ENCODE measurements at places on chromosomes 4 and X. TPM values are rescaled to one million over a fixed set of nuclear protein-coding genes. Genes with fewer than 3 reads are reported as not detected.

The DCAF4L1 gene
- total RNA-seq = 0.08 TPM

The ZCCHC12 gene
- total RNA-seq = not detected

The ADAMTS3 gene
- 0.32 TPM for total RNA-seq

The TECRL gene
- not detected for total RNA-seq

The HPGDS gene
- not detected for total RNA-seq

The ATP8A1 gene
- total RNA-seq = 2.6 TPM

The KLKB1 gene
- 0.08 TPM for total RNA-seq

The GLA gene
- 16.9 TPM for total RNA-seq

The NEUROG2 gene
- not detected for total RNA-seq

The MRPS18C gene
- total RNA-seq = 51.4 TPM

The UGT2A1 gene
- total RNA-seq = not detected

The LINC00632 gene
- 3.1 TPM for total RNA-seq

The SPACA5 gene
- not detected for total RNA-seq

The LUZP4 gene
- total RNA-seq = not detected

GRCh38 chr4:174069848-174070330 lies 213.6 kb downstream of the FBXO8 start:
- ATAC-seq = no peak

GRCh38 chr4:12411072-12411471 lies 982.4 kb upstream of the HS3ST1 start:
- ATAC-seq = no peak

- ATAC-seq = no peak
Measured at GRCh38 chr4:38620527-38621027, 43.4 kb upstream of the KLF3 start.

DNA sequence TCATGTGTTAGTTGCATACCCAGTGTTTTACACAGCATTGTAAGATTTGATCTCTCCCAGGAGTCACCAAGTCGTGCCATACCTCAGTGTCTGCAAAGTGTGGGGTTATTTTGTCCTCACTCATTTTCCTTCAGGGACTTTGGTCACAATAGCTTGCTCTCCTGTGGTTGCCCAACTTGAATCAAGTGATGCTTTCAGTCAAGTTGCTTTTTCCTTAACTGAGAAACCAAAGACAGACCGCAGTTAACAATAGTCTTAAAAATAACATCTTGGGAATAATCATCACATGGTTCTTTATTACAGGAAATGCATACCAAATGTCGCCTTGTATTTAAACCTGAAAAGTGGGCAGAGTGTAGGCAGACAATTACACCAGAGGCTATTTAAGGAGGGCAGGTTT lies 44.5 kb upstream of the NDP start:
- ATAC-seq = no peak

GRCh38 chrX:150846130-150846529 lies 52.3 kb downstream of the CD99L2 start:
- no peak for ATAC-seq

- no peak for ATAC-seq
Measured at GRCh38 chr4:159273141-159273438, 170.2 kb downstream of the RAPGEF2 start.

DNA sequence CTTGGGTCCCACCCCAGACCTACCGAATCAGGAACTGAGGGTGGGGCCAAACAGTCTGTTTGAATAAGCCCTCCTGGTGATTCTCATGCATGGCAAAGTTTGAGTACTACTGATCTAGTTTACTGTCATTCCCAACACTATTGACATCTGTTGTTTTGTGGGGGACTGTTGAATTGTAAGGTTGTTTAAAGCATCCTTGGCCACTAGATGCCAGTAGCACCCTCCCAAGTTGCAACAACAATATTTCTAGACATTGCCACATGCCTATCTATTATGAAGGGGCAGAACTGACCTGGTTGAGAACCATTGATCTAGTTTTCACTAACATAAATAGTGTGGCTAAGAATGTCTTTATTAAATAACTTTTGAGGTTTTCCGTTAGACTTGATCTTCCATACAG lies 15.1 kb downstream of the TAF9B start:
- no peak for ATAC-seq

DNA sequence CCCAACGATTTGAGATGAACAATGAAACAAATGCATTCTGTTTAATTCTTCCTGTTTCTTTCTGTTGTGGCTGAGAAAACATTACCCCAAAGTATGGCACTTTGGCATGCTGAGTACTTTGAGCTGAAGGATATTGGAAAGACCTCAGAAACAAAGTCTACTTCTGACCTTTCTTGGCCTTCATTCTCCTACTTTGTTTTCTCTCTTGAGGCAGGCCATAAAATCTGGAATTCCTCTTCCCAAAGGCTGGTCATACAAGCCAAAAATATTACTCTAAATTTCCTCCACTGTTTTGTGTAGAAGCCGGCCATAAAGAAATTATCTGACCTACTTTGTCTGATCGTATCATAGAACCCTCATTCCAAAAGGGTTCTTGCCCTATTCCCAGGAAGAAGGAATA lies 1048.2 kb downstream of the TECRL start:
- ATAC-seq = no peak

DNA sequence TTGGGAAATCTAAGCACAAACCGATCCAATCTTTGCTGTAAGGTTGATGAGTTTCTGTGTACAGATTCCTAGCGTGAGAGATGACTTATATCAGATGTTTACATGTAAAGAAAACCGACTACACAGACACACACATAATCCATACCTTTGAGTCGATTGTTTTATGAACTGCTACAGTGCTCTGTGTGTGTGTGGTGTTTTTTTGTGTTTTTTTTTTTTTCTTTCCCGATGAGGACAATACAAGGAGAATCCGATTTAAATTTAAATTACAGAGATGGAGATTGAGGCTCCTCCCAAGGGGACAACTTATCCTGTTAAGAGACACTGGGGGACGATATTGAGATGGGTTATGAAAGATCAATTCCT lies 461 bp upstream of the SLC9A6 start:
- no peak for ATAC-seq

DNA sequence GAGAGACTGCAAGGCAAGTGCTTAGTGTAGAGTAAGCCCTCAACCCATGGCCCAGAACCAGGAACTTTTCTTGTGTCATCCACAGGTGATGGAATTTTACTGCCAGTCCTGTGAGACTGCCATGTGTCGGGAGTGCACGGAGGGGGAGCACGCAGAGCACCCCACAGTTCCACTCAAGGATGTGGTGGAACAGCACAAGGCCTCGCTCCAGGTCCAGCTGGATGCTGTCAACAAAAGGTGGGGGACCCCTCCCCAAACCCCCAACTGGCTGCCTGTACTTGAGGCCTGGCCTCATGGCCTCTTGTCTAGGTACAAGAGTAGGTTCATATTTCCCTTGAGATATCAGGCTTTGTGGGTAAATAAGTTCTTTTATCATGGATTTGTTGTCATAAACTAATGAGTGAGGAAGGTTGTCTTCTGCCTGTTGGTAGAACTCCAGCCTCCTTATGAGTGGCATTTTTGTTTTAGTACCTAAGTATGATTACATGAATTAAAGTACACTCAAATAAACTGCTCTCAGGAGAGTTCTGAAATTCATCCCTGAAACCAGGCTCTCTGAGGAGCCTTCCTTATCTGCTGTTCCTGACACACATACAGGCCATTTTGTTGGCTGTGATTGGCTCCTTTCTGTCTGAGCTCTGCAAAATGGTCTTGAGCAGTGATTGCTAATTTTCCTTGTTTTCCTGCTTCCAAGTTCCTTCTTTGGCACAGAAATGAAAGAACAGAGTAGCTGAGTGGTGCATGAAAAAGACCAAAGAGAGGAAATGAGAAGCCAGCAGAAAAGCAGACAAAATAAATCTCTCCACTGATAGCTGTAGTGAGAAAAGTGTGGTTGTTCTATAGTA lies 51.4 kb upstream of the MND1 start:
- no peak for ATAC-seq

- ATAC-seq = peak; percentile 71
Measured at GRCh38 chr4:82706349-82707000, 92.1 kb downstream of the SCD5 start.

DNA sequence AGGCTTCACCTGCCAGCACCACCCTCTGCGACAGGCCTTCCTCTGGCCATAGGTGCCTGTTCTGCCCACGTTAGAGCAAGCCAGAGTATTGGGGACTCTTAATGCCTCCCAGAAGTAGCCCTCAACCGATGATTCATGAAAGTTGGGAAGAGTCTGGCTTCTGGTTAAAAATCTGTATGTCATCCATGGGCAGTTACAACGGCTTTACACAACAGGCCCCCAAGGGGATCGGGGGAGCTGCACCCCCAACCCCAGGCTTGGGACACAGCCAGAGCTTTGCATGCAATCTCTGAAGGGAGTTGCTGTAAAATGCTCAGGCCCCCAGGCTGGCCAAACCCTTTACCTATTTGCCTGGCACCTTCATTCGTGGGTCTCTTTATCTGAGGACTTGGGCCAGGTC lies 5.4 kb upstream of the CYTL1 start:
- ATAC-seq = no peak

GRCh38 chr4:102478186-102478585 lies 23.0 kb upstream of the NFKB1 start:
- no peak for ATAC-seq

- ATAC-seq = no peak
Measured at GRCh38 chr4:84848432-84848831, 118.1 kb downstream of the WDFY3 start.

- peak; percentile 49 for ATAC-seq
Measured at GRCh38 chr4:24032371-24032989, 142.6 kb upstream of the PPARGC1A start.

DNA sequence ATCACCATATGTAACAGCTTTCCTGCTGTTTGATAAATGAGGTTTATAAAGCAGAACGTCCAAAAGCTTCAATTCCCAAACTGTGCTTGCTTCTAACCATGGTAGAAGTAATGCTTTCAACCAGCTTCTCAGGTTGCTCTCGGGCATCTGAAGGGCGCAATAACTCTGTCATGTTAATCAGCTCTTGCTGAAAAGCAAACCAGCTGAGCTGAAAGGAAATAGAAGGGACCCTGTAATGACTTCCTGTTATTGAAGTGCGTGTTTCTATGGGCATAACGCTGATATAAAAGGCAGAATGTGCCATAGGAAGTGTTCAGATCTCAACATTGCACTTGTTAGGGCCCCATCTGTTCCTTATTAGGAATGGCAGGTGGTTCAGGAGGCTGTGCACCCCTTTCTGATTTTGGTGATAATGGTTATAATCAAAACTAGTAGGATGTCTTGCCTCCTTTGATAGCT lies 21.2 kb downstream of the HERC3 start:
- ATAC-seq = no peak

DNA sequence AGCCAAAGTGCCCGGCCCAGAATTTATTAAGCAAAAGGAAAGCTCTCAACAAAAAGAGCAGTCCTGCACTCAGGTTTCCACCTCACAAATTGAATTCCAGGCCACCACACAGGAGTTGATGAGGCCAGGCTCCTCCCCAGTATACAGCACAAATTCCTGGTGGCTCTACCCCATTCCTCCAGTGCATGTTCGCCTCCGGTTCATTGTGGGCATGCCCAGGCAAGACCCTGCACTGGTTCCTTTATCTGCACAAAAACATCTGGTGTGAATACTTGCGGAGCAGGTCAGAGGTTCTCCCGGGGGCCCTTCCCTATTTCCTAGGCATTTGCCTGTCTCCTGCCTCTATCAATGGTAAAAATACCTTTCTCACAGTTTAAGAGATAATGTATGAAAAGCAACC lies 195.2 kb upstream of the ANXA10 start:
- ATAC-seq = peak; percentile 99

DNA sequence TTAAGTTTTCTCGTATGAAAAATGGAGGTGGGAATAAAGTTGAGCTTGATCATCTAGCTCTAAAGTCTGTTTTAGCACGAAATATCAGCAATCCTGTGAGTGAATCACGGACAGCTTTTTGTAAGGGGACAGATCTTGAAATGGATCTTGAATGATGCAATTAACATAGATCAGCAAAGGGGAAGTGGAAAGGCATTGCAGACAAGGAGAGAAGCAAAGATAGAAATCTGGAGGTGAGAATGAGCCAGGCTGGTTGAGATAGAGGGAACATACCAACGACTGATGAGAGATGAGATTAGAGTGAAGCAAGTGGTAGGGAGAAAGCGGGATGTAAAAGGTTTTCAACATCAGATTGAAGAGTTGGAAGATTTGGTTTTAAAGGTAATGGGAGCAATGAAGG lies 4.6 kb upstream of the DGKK start:
- no peak for ATAC-seq

GRCh38 chr4:7650606-7651385 lies 216.1 kb upstream of the PSAPL1 start:
- peak; percentile 36 for ATAC-seq

DNA sequence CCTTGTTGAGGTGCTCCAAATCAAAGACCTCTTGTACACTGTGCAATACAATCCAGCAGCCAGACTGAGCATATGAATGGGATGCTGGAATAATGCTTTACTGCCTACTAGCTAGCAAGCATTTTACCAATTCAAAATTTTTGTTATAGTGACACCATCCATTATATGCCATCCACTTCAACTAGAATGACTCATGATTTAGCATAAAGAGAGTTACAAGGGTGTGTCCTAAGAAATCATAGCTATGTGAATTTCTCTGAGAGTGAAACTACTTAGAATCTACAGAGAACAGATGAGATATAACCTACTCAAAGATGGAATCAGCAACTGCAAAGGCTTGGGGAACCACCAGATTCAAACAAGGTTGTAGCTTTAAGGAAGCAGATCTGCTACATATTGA lies 221.9 kb downstream of the LHFPL1 start:
- ATAC-seq = peak; percentile 53

GRCh38 chr4:65316534-65316933 lies 353.8 kb downstream of the EPHA5 start:
- ATAC-seq = no peak

DNA sequence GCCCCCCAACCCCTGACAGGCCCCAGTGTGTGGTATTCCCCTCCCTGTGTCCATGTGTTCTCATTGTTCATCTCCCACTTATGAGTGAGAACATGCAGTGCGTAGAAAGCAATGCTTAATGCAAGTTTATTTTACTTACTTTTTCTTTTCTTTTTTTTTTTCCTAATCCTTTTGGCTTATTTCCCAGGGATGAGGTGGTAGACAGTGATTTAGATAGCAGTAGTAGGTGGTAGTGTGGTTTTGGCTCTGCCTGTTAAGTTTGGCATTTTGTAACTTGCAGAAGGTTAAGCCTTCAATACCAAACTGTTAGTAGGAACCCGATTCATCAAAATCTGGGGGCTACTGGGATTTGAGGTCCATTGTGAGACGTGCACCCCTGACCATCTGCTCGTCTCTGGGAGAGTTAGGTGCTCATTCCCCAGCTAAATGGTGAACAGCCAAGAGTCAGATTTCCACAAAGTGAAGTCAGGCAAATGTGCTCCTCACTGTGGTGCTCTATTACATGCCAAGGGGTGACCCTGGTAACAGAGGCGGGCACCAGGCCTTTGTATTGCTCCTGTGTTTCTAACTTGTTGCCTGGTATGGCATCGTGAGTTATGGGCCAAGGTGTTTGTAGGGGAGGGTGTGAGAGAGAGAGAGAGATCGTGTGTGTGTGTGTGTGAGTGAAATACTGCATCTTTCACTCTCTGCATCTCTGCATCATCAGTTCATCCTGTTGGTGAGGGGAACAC lies 70.3 kb downstream of the PHOX2B start:
- ATAC-seq = no peak

GRCh38 chr4:45484740-45485139 lies 639.1 kb downstream of the GABRG1 start:
- no peak for ATAC-seq

GRCh38 chr4:172818901-172819300 lies 349.7 kb upstream of the GALNT7 start:
- no peak for ATAC-seq
